SW 1271 (cell line): ENCODE measurements at places on chromosomes 16 and 17.

DNA sequence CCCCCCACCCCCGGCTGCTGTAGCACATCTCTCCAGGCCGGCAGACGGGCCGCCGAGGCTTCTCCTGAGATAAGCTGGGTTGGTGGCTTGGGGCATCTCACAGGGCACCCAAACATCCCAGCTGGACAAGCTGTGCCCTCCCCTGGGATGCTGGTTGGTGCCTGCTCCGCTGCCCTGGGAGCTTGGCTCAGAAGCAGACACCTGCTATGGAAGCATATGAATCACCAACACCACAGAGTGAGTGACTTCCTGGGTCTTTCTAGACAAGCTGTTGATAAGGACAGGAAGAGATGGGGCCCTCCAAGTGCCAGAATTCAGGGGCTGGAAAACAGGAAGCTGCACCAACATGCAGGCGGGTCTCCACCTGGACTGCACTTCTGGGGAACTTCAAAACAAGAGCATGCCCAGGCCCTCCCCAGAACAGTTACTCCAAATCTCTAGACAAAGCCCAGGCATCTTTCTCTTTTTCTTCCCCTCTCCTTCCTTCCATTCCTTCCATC is 13.7 kb downstream of the C16orf95 start:
- DNase-seq, result peak; percentile 50

GRCh38 chr17:81334391-81334901 is 39.3 kb upstream of the SLC38A10 start:
- no peak for DNase-seq

DNA sequence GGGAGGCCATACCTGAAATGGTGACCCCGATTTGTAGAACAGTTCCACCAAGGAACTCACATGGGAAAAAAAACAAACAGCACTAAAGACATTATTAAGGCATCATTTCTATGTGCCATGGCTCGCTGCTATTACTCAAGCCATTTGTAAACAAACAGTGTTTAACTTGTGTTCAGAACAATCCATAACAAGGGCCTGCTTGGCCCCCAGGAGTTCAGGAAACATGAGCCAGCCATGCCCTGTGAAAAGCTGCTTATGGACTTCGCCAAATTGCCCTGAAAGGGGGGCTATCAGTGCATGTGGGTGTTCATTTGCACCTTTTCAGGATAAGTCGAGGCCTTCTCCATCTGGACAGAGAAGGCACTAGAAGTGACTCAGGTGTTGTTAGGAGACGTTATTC is 8.0 kb downstream of the POLR3K start:
- no peak for DNase-seq

GRCh38 chr17:66661411-66662256 is 173.3 kb upstream of the CACNG5 start:
- DNase-seq, result peak; percentile 35

- DNase-seq, result no peak
Measured at GRCh38 chr16:81558444-81559175, 114.0 kb downstream of the CMIP start.

DNA sequence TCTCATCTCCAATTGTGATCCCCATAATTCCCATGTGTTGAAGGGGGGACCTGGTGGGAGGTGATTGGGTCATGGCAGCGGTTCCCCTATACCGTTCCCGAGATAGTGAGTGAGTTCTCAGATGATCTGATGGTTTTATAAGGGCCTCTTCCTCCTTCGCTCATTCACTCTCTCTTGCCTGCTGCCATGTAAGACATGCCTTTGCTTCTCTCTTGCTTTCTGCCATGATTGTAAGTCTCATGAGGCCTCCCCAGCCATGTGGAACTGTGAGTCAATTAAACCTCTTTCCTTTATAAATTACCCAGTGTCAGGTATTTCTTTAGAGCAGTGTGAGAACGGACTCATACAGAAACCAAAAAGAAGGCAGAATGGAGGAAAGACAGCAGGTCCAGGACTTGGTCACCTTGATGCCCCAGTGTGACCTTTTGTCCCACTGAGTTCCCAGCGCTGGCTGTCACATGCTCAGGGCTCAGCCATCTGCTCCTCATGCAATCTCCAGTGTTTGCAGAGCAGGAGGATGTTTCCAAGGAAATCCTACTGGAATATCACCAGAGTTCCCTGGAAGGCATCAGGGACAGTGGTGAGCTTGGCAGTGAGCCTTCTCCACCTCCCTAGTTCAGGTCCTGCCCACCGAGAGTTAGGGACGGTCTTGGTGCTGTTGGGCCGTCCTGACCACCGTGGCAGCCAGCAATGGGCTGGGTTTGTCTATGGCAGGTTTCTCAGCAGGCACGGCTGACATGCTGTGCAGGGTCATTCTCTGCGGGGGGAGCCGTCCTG is 96.7 kb downstream of the SEC14L1 start:
- no peak for DNase-seq

GRCh38 chr17:29076087-29076486 is 33.1 kb downstream of the PIPOX start:
- no peak for DNase-seq

DNA sequence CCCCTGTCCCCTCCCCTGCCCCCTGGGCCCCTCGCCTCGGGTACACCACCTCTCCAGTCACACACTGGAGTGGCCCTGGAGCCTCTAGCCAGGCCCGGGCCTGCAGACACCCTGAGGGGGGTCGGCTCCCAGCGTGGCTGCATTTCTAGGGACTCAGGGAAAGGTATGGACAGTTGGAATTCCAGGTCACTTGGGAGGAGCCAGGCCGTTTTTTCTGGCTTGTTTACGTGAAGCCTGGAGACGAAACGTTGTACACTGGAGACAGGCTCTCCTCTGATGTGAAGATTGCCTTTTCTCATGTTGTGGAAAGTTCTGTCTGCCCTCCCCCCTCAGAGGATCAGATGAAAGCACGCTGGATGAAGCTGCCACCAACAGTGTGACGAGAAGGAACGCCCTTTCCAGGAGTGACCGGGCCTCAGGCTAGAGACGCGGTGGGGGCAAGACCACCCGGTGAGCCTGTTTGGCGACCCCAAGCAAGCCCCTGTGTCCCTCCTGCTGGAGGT is 4.0 kb upstream of the PPP1R27 start:
- DNase-seq, result no peak

DNA sequence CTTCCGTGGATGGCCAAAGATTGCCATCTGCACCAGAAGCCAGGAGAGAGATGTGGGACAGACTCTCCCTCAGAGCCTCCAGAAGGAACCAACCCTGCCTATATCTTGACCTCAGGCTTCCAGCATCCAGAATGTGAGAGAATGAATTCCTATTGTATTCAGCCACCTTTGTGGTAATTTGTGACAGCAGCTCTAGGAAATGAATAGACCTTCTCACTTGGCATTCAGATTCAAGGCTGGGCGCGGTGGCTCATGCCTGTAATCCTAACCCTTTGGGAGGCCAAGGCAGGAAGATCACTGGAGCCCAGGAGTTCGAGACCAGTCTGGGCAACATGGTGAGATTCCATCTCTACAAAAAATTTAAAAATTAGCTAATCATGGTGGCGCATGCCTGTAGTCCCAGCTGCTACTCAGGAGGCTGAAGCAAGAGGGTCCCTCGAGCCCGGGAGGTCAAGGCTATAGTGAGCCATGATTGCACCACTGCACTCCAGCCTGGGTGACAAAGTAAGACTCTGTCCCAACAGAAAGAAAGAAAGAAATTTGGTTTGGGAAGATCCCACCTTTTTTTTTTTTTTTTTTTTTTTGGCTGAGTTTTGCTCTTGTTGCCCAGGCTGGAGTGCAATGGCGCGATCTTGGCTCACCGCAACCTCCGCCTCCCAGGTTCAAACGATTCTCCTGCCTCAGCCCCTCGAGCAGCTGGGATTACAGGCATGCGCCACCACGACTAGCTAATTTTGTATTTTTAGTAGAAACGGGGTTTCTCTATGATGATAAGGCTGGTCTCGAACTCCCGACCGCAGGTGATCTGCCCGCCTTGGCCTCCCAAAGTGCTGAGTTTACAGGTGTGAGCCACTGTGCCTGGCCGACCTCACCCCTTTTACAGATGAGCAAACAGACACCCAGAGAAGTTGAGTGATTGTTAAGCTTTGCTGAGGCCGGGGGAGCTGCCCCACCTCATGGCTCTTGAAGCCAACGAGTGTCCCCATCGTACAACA is 4.3 kb upstream of the CPSF4L start:
- no peak for DNase-seq

DNA sequence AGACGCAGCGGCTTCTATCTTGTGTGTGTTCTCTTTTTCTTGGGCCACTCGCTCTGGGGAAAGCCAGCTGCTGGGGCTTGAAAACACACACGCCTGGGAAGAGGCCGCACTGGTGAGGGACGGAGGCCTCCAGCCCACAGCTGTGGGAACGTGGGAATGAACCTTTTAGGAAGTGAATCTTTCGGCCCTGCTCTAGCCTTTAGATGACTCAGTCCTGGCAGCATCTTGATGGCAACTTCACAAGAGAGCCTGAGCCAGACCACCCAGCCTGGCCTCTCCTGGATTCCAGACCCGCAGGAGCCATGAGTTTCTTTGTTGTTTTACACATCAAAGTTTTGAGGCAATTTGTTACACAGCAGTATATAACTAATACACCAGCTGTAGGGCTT is 2.2 kb upstream of the PDPK1 start:
- DNase-seq, result no peak

DNA sequence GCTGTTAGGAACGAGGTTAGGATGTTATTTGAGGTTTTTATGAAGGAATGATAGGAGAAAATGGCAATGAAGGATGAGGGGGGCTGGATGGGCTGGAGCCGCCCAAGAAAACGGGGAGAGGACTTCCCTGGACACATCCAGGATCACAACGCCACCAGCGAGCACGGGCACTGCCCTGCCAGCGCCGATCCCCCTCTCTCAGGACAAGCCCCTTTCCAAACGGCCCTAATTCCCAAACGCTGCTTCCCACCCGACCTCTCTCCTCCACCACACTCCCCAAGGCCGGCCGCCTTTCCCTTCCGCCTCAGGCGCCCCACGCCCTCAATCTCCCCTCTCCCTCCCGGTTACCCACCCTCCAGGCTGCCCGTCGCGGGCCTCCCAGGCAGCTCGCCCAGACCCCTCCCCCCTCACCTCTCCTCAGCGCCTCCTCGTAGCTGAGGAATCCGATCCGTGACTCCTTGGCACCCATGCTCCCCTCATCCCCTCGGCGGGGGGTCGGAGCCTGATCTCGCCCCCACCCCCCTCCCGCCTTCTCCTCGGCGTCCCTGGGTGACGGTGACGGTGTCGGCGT is 377 bp downstream of the USP32 start:
- no peak for DNase-seq

DNA sequence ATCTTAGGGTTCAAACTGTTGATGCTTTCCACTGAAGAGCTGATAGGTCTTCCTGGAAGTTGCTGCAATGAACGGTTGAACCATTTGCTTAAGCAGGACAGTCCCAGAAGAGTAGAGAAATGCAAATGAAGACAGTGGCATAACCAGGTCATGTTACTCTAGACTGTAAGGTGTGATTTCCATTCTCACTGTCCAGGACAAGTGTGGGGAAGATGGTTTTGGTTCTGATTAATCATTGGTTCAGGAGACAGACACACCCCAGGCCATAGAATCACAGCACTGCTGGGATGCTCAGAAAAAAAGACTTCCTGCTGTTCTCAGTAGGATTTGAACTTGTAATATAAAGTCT is 34.8 kb upstream of the XYLT2 start:
- no peak for DNase-seq

DNA sequence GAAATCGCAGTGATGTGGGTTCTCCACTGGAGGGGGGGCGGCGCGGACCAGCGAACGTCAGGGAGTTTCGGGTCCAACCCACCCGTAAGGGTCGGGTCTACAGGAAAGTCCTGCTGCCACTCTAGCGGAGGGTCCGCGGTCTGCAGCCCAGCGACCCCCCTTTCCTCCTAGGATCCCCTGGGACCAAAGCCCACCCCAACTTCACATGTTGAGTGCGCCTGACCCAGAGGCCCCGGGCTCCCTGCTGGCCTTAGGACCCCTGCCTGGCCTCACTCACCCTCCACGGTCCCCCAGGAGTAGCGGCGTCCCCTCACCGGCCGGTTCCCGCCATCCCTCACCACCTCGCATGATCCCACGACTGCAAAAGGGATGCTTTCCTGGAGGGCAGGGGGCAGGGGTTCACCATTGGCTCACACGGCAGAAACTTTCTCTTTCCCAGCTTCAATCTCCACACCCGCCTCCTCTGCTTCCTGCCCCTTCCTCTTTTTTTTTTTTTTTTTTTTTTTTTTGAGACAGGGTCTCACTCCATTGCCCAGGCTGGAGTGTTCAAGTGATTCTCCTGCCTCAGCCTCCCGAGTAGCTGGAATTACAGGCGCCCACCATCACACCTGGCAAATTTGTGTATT is 3.1 kb downstream of the SEPTIN1 start:
- no peak for DNase-seq

DNA sequence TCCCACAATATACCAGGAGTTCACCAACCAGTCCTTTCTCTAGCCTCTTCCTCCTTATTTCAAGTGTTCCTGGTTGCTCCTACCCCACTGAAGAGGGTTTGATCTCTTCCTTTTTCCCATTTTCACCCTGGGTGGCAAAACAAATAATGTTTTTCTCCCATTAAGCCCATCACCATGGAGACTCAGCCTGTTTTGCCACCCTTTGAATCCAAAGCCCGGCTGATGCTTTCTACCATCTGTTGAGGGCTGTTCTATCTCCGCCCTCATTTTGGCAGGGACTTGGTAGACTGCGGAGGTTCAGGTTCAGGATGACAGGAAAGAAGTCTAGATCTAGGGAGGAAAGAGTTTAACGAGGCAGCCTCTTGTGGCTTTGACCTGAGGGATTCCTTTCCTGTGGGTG is 2.6 kb downstream of the DNAH2 start:
- no peak for DNase-seq

DNA sequence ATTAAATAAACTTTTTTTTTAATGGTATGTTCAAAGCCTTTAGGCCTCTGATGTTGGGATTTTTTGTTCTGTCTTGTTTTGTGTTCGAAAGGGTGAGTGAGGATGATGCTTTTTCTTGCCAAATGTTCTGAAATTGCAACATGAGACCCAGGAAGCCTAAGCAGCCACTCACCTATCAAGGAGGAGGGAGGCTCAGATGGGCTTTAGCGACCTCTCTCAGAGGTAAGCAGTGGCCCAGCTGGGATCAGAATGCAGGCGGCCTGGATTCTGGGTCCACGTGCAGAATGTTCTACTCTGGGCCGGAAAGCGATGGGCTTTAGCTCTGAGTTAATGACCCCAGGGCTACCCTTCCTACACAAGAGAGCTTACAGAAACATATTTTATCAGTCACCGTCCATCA is 386.6 kb downstream of the SOX9 start:
- DNase-seq, result no peak

- no peak for DNase-seq
Measured at GRCh38 chr16:70416748-70417616, 21.9 kb downstream of the ST3GAL2 start.

GRCh38 chr16:23389201-23389600 is 63.8 kb downstream of the COG7 start:
- DNase-seq, result no peak
